ENCODE measurements at places on chromosomes 5 and 9. TPM values are rescaled to one million over a fixed set of nuclear protein-coding genes. Genes with fewer than 3 reads are reported as not detected.

The TTC33 gene
- 7.3 TPM for total RNA-seq

The ZFP2 gene
- total RNA-seq: 0.50 TPM

- no peak overlapping the region for H3K4me3 ChIP-seq
- peaks cover 18% of the 10 kb centered on the region for H3K4me1 ChIP-seq
- H3K27ac ChIP-seq: peak overlapping the region; percentile 71
- H3K36me3 ChIP-seq: peaks cover 12% of the 10 kb centered on the region
- DNase-seq: no peak
- no peaks in the 10 kb centered on the region for H3K27me3 ChIP-seq
Observed at GRCh38 chr9:133041958-133042357, 11.2 kb downstream of the GTF3C5 start.

GRCh38 chr5:142614054-142614453 lies 71.8 kb downstream of the FGF1 start:
- H3K4me1 ChIP-seq: peaks cover 11% of the 10 kb centered on the region
- no peak overlapping the region for H3K27ac ChIP-seq
- H3K4me3 ChIP-seq: no peak overlapping the region
- peaks cover 44% of the 10 kb centered on the region for H3K27me3 ChIP-seq

DNA sequence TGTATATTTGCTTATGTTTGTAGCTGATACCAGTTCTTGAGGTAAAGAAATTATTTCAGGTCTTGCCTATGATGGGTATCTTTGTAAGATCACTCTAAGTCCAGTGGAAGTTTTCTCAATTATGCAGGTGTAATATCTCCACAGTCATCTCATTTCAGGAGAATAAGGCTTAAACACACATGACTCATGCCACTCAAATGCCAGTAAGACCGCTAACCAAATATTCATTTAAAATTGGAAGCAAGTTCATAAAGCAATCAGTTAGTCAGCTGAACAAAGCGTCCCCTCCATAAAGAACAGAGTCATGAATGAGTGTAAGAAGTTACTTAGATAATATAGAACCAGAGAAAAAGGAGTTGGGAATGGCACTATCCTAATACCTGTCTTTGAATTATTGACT lies 248.7 kb downstream of the LURAP1L start:
- no peaks in the 10 kb centered on the region for H3K4me1 ChIP-seq
- H3K27ac ChIP-seq: no peak overlapping the region
- H3K36me3 ChIP-seq: no peaks in the 10 kb centered on the region
- no peaks in the 10 kb centered on the region for H3K27me3 ChIP-seq
- DNase-seq: no peak

DNA sequence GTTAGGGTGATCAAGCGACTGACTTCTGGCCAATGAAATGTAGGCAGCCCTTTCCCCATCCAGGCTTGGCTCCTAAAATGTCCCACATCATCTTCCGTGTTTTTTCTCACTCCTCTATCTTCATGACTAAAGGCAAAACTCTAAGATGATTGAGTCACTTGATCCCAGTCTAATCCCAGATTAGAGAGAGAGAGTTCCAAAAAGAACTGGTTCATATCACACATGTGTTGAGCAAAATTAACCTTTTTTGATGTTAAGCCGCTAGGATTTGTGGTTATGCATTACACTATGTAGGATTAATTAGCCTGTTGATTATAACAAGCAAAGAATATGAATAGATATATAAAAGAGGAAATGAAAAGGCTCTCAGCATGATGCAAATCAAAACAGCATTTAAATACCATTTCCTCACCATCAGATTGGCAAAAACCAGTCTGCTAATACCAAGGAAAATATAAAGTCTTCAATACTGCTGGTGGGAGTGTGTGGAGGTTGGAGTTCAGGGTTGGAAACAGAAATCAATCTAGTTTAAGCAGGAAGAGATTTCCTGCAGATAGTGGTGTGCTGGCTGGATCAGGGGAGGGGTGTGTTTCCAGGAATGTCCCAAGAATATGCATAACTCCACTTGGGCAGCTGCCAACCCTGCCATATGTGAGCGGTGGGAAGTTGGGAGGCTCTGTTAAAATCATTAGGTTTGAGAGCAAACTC lies 187.6 kb upstream of the S1PR3 start:
- peaks cover 50% of the 10 kb centered on the region for H3K27me3 ChIP-seq
- H3K4me1 ChIP-seq: peaks cover 3% of the 10 kb centered on the region
- peaks cover 2% of the 10 kb centered on the region for H3K36me3 ChIP-seq
- H3K27ac ChIP-seq: no peak overlapping the region

DNA sequence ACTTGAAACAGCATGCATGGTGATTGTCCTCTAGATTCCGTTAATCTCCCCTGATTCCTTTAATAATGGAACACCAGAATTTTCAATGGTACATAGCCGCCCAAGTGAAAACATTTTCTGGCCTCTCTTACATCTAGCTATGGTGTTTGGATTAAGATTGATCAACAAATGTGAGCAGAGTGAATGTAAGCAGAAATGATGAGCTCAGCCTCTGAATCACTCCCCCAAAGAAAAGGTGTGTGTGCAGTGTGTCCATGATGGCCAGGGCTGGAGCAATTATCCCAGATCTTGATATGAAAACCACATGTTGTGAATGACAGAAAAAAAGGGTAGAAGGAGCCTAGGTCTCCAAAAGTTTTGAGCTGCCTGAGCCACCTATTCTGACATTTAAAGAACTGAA lies 55.3 kb downstream of the OR2K2 start:
- no peak overlapping the region for H3K27ac ChIP-seq
- no peak overlapping the region for H3K4me3 ChIP-seq
- H3K27me3 ChIP-seq: peaks cover 17% of the 10 kb centered on the region
- H3K4me1 ChIP-seq: peaks cover 2% of the 10 kb centered on the region
- no peak for DNase-seq
- H3K36me3 ChIP-seq: no peaks in the 10 kb centered on the region

- H3K27ac ChIP-seq: no peak overlapping the region
- DNase-seq: no peak
- peaks cover 7% of the 10 kb centered on the region for H3K27me3 ChIP-seq
- H3K4me1 ChIP-seq: no peaks in the 10 kb centered on the region
- no peak overlapping the region for H3K4me3 ChIP-seq
- no peaks in the 10 kb centered on the region for H3K36me3 ChIP-seq
Observed at GRCh38 chr5:170945275-170945674, 83.5 kb downstream of the RANBP17 start.

All from T-helper 17 cell (primary cell).